ENCODE measurements at places on chromosomes 6 and 20.

- no peak for DNase-seq
Measured at GRCh38 chr6:25640891-25641290, 11.1 kb upstream of the SCGN start.

- no peak for DNase-seq
Measured at GRCh38 chr20:63433756-63434531, 38.5 kb downstream of the KCNQ2 start.

- no peak for DNase-seq
Measured at GRCh38 chr20:20246996-20247633, 120.8 kb upstream of the INSM1 start.

GRCh38 chr20:22653658-22654642, 69.6 kb upstream of the FOXA2 start:
- no peak for DNase-seq

GRCh38 chr6:158789115-158789917, 29.9 kb downstream of the EZR start:
- no peak for DNase-seq

DNA sequence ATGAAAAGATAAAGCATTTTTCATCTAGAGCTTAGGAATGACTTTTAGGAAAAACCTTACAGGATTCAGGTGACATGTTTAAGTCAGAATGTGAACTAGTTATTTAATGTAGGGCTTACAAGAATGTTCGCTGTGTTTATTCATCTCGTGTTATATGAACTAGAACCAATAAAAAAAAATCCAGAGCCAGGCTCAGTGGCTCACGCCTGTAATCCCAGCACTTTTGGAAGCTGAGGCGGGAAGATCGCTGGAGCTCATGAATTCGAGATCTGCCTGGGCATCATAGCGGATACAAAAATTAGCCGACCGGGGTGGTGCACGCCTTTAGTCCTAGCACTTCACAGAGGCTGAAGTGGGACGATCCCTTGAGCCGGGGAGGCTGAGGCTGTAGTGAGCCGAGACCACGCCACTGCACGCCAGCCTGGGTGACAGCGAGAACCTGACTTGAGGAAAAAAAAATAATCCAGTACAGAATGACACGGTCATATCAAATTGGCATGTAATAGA, 46.3 kb downstream of the OR2B2 start:
- no peak for DNase-seq

GRCh38 chr6:15879371-15880261, 216.8 kb upstream of the DTNBP1 start:
- DNase-seq: peak; percentile 45

DNA sequence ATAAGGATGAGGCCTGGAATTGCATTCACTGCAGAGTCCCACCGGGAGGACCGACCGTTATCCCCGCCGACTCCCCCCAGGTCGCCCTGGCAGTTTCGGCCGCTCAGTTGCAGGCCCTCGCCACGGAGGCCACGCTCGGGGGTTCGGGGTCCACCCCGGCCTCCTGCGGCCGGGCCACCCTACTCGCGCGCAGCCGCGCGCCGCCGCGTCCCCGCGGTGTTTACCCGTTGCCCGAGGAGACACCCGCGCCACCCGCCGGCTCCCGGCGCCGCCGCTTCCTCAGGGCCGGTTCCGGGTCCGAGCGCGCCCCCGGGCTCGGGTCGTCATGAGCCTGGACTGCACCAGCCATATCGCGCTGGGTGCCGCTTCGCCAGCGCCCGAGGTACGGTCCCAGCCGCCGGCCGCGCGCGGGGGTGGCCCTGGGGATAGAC, at the start of gene CCDC170:
Gene CCDC170 (plus strand): TSS at position 214 of the 431 bp plus-strand sequence. CDS start 112 bp downstream, at position 326.
- DNase-seq: no peak

GRCh38 chr6:157548635-157549467, 167.9 kb downstream of the ZDHHC14 start:
- no peak for DNase-seq

- no peak for DNase-seq
Measured at GRCh38 chr6:17021539-17021889, 80.3 kb upstream of the STMND1 start.

DNA sequence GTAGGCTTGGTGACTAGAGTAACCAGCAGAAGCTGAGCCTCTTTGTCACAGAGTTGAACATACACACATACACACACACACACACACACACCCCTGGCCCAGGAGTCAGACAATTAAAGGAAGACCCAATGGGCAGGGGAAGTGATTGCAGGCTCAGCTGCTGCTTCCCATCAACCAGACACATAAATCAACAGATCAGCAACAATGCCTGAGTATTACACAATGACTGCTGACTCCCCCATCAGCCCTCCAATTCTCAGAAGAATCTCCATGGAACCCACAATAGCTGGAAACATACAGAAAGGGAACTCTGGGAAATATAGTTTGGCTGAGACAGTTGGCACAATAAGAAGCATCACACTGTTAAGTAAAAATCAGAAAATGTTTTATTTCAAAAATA, 270.4 kb upstream of the PLCB4 start:
- peak; percentile 75 for DNase-seq

DNA sequence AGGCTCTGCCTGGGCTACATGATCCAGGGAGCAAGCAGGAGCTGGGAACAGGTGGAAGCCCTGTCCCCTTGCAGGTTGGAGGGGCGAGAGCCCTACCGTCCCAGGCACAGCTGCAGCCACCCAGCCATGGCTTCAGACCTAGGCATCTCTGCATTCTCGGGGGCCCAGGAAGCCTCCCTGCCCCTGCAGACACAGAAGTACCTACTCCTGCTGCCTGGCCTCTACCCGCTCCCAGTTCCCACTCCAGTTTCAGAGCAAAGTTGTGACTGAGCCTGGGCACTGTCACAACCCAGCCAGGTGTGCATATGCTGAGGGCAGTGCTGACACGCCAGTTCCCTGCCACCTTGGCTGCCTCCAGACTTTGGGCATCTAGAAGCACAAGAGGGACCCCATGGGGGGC, 645.9 kb downstream of the HTR1B start:
- DNase-seq: no peak

GRCh38 chr6:132087391-132087790, 136.2 kb upstream of the CCN2 start:
- DNase-seq: no peak

GRCh38 chr6:96683819-96684528, 121.0 kb downstream of the FHL5 start:
- DNase-seq: no peak

GRCh38 chr20:38114353-38114791, 50.7 kb downstream of the TGM2 start:
- DNase-seq: peak; percentile 70

DNA sequence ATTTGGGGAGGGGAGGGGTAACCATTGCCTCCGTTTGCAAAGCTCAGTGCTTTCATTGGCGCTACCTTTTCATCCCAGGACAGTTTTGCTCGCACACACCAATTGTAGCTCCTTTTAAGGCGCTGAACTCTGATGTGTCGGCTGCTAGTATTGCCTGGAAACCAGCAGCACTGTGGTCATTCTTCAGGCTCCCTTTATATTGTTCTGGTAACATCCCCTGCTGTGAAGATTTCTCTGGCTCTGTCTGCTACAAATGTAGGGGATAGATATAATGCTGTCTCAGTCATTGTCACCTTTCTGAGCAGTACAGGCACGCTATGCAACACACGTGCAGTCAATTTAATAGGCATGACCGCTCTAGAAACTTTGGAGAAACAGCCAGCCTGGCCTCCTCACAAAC, 172.9 kb upstream of the SASH1 start:
- no peak for DNase-seq

DNA sequence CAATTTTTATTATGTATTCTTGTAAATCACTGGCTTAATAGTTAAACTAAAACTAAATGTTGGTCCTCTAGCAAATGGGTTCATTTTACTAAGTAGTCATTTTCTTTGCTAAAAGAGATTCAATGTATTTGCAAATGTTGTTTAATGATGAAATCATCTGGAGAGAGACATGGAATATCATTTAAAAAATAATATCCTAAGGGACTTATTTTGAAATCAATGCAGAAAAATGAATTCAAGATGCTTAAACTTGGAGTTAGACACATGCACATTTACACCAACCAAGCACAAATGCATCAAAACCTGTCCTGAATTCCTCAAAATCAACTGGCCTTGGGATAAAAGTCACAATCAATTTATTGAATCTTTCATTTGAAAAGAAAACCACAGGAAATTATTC, 165.0 kb upstream of the RNF217 start:
- no peak for DNase-seq

DNA sequence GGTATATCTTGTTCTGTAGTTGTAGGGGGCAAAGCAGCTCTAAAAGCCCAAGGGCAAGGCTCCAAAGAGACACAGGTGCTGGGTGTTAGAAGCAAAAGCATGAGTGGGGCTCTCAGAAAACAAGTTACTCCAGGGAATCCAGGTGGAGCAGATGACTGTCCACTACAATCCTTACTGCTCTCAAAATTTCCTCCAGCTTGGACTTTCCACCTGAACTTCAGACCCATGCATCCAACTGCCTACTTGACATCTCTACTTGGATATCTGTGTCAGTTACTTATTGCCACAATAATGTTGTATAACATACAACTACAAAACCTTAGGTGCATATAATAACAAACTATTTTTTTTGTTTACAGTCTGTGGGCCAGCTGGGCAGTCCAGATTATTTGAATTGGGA, 22.8 kb upstream of the DTNBP1 start:
- DNase-seq: no peak

DNA sequence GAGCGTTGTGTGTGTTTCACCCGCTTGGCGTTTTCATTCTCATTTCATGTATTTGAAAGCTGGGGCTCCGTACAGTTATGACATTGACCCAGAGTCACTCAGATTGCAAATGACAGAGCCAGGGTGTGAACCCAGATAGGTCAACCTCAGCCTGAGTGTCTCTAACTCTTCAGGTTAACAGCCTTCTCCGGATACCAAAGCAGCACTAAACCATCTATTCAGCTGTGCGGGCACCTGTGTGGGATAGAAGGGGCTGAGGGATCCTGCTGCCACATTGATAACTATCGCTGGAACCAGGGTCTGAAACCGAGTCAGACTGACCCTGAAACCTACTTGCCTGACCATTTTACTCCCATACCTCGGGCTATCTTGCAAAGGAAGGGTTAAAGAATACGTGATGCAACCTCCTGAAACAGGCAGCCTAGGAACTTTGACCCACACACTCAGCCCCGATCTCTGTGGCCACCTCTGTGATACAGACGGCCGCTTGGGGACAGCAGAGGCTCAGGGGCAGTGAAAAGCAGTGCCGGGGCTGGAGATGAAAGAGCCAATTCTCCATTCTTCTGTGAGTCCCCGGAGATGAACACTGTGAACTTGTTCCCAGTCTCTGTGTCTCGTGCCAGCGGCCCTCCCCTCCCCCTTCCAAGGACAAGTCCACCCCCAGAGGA, 233.5 kb upstream of the QKI start:
- peak; percentile 96 for DNase-seq

- no peak for DNase-seq
Measured at GRCh38 chr20:40320517-40321011, 368.5 kb downstream of the MAFB start.
